NCI-H1417 treated with DMSO at 0.1 percent for 48 hours (cell line): ENCODE measurements at places on chromosomes 6 and 20.

DNA sequence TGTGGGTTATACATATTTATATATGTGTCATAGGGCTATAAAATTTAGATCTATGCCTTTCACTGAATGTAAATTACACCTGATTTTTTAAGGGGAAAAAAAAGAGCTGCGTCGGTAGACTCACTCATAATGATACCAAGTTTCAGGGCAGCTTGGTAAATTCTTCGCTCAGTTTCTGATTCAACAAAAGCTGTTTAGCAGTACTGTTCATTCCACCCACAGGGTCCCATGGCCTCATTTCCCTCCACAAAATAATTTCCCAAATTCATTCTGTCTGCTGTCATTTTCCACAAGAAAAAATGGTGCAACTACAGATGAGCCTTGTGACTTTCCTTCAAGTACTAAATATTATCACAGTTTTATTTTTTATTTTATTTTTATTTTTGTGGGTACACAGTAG is 63.7 kb downstream of the PAK5 start:
- DNase-seq, result no peak

DNA sequence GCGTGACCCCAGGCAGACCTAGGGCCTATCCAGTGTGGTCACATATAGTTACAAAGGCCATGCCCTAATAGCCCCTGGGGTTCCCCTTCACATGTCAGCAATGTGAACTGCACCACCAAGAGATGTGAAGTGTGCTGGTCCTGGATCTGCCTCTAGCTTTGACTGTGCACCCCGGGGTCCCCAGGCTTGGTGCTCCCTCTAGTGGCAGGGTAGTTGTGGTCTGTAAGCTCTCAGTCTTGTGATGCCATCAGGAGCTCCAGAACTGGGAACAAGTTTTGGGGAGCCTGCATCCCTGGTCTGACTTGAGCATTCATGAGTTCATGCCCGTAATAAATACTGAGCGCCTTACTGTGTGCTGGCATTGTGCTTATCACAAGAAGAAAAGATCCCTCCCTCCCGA is 143.4 kb downstream of the DHX35 start:
- no peak for DNase-seq

- DNase-seq, result no peak
Measured at GRCh38 chr6:90179190-90180169, 117.2 kb downstream of the BACH2 start.

- no peak for DNase-seq
Measured at GRCh38 chr20:34561661-34562060, 3.1 kb downstream of the MAP1LC3A start.

DNA sequence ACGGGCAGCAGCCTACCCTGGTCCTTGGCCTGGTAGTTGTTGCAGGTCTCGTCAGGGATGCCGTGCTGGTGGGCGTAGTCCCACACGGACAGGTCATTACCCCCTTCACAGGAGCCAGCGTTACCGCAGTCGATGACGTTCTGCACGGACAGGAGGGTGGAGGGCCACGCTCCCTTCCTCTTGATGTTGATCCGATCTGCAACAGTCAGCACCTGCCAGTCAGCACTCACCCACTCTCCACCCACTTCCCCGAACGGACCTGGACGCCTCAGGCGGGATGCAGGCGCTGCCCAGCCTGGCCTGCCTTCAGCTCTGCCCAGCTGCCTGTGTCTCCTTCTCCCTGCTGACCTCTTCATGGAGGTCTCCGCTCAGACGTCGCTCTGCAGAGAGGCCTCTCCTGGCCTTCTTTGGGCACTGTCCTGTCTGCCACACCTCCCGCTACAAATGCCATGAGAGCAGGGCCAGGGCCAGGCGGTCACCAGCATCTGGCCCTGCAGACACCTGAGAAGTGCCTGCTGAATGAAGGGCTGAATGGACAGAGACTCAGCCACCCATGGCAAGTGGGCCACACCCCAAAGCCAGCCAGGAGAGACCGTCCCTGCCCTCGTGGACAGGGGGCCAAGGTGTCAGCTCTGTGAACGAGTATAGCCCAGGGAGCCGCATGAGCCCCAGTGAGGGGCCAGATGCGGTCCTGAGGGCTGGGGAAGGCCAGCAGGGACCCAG is 5.4 kb downstream of the CTSZ start:
- no peak for DNase-seq

DNA sequence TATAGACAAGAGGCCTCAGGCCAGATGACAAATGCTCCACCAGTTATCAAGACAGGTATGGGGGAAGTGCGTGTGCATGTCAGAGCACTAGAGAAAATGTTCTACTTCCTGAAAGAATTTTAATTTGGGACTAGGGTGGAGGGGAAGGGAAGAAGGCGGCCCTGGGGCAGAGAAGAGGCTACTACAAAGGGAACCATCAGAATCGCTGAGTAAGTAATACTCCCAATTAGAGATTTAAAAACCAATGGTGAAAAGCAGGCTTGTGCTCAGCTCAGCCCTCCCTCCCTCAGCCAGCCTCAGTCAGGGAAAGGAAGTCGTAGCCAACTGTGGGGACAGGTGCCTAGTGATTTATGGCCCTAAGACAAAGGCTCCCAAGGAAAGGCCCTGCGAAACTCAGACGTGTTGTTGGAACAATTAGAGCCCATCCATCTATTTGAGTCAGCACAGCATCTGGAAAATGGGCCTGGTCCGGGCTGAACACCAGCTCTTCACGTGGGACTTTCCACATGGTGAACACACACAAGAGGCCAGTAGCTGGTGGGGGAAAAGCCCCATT is 15.0 kb upstream of the MAFB start:
- peak; percentile 78 for DNase-seq

DNA sequence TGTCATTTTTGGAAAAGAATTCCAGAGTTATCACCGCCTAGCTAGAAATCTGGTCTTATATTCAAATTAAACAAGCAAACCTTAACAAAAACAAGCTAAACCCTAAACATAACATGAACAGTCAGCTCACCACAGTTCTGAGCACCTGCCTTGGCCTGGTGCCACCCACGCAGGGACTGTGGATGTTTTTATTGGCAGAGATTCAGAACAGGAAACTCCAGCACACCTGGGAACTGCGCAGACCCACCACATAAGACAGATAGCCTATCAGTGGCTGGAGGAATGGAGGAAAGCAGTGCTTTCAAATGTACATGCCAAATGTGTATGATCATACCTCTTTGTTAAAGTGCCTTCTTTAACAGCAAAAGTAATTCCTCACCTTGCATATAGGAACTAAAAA is 8.9 kb downstream of the SLC16A10 start:
- DNase-seq, result no peak

DNA sequence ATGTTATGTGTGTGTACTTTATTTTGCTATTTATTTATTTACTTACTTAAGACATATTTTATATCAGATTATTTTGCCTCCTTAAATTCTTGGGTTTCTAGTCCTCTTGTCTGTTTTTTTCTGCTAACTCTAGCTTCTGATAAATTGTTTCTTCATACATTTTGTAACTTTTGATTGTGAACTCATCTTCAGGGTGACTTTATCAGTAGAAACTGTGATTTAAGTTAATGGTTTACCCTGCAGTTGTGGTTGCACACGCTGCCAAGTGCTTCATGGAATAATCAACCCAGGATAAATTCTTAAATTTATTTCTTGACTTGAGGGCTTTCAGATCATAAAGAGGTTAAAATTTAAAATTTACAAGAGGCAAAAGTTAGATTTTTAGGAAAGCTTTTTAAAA is 173.3 kb downstream of the CENPW start:
- DNase-seq, result no peak

DNA sequence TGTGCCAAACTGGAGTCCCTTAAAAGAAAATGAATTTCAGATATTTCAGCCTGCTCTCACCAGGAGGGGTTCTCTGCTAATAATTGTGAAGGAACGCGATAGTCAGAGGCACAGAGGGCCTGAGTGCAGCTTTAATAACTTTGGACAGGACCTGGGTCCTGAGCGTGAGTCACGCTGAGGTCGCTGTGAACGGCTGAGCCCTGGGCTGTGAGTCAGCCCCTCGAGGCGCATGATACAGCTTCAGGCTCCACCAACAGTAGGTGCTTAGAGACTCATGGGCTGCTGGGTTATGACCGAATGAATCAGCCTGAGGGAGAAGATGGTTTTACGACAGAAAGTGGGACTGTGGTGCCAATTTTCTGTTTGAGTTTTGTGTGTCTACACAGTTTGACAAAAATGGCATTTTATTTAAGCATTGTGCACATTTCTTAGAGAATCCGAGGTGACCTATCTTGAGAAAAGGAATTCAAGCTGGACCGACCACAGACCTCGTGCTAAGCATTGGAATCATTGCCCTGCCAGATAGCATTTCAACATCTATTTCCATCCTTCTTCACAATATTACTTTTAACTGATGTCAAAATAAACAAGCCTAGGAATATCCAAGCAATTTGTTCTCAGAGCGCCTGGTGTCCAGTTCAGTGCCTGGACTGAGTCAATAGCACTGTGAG is 183.0 kb downstream of the THBS2 start:
- no peak for DNase-seq

DNA sequence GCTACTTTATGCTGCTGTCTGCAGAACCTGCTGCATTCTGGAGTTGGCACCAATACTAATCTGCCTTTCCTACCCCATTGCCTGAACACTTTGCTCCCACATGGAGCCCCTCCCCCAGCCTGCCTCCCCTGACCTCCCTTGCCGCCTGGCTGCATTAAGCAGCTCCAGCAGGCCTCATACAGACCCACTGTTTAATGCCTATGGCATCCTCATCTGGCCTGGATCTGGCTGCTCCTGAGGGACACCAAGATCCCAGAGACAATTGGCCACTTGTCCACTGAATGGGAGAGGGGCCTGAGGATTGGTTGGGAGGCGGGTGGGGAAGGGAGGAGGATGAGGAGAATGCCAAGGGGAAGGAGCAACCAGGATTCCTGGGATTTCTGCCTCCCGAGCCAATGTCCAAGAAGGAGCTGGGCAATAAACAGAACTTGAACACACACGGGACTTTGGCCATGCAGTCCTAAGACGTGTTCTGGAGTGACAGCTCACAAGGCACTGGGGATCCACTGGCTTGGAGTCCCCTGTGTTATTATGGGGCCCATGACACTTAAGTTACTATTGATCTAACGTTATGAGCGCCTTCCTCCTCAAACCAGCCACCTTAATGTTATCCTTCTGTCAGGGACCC is 10.4 kb upstream of the KCNK5 start:
- no peak for DNase-seq

DNA sequence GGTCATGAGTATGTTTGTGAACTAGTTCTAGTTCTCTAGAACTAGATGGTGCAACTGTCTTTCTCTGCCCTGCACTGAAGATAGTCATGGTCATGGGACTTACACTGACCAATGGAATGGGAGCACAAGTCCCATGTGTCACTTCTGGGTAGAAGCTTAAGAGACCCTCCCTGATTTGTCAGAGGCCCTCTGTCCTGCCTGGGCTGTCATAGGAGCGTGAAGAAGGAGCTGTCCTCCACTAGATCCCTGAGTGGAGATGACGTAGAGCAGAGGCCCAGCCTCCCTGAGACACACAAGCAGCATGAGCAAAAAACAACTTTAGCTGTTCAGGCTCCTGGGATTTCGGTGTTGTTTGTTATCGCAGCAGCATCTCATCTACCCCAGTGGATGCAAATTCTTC is 514.5 kb downstream of the PREX1 start:
- DNase-seq, result no peak

DNA sequence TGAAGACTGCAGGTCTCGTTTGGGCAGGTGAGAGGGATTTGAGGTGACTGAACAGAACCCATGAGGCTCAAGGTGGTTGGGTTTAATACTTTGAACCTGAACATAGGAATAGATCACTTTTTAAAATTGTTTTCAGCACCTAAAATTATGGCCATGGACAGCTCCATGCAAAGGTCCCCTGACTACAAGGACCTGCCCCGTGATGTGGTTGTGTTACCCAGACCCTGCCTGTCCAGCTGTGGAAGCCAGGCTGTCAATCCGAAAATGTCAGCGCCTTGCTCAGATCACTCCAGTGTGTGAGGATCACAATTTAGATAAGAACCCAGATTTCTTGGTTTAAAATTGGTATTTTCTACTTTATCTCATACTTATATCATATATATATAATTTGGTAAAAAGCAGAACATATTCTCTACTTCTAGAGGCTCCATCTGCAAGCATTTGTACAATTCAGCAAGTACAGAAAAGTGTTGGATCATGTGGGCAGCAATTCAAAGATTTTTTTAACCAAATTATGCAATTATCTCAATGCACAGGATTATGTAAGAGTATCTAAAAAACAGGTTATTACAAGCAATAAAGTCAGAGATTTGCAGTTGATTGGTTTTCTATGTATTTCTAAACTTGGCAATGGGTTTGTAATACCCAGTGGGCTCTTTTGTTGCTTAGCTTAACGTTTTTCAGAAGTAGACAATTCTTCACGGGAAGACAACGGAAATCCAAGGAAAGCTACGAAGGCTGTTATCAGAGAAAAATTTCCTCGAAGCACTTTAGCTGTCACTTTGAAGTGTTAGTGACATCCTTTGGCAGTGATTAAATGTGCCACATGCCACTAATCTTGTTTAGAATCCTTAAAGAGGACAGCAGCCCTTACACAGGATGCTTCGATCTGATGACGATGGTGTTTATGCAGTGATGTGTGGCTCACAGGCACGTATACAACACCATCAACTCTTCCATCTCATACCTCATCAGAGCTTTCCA is 24.1 kb upstream of the RPS6KA2 start:
- no peak for DNase-seq

DNA sequence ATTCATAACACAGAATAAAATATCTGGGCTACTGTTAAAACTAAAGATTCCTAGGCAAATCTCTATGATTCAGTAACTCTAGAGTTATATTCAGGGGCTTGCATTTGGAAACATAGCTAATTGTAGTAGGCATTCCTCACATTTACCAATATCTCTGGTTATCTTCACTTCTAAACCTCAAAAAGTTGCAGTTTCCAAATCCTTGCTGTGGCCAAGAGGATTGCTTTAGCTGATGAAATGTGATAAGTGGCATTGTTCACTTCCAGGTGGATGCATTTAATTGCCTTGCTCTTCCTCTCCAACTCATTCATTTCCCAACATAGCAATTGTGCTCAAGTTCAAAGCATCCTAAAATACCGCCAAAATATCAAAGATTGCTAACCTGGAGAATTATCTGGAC is 246.6 kb downstream of the GRIK2 start:
- DNase-seq, result no peak

GRCh38 chr20:50149481-50150254 is 3.9 kb downstream of the PEDS1 start:
- no peak for DNase-seq

GRCh38 chr6:9464583-9464982 is 950.3 kb downstream of the TFAP2A start:
- no peak for DNase-seq

- no peak for DNase-seq
Measured at GRCh38 chr6:49541210-49541724, 9.2 kb upstream of the C6orf141 start.

GRCh38 chr20:43662943-43663655 is 3.8 kb upstream of the MYBL2 start:
- no peak for DNase-seq

GRCh38 chr6:154510144-154510905 is at the start of gene CNKSR3:
CNKSR3 (minus strand) TSS chr6:154510685; CDS start chr6:154510114, 571 bp downstream.
- DNase-seq, result peak; percentile 53

- no peak for DNase-seq
Measured at GRCh38 chr20:35796571-35796970, 24.8 kb downstream of the PHF20 start.

- no peak for DNase-seq
Measured at GRCh38 chr6:76615395-76615794, 542.9 kb upstream of the IMPG1 start.

- peak; percentile 52 for DNase-seq
Measured at GRCh38 chr6:163165922-163166321, 248.6 kb upstream of the QKI start.
